ENCODE measurements at places on chromosomes 6 and 20. TPM values are rescaled to one million over a fixed set of nuclear protein-coding genes. Genes with fewer than 3 reads are reported as not detected.

DNA sequence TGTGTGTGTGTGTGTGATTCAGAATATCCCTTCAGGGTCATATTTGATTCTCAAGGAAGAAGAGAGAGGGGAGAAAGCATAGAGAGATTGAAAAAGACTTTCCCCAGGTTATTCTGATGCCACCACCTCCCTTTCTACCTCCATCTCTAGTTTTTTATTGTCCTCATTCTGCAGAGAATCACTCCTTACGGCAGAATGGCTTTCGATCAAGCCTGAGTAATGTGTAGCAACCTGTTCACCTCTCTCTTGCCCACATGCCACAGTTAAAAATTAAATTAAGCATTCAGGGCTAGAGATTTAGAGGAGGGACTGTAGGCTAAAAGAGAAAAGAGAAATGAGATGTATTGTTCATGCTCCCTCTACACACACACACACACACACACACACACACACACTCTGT, 18.1 kb downstream of the KLHL32 start:
- no peak overlapping the region for H3K4me3 ChIP-seq
- H3K4me1 ChIP-seq: peaks cover 11% of the 10 kb centered on the region
- no peak overlapping the region for H3K27ac ChIP-seq
- H3K27me3 ChIP-seq: peaks cover 8% of the 10 kb centered on the region

DNA sequence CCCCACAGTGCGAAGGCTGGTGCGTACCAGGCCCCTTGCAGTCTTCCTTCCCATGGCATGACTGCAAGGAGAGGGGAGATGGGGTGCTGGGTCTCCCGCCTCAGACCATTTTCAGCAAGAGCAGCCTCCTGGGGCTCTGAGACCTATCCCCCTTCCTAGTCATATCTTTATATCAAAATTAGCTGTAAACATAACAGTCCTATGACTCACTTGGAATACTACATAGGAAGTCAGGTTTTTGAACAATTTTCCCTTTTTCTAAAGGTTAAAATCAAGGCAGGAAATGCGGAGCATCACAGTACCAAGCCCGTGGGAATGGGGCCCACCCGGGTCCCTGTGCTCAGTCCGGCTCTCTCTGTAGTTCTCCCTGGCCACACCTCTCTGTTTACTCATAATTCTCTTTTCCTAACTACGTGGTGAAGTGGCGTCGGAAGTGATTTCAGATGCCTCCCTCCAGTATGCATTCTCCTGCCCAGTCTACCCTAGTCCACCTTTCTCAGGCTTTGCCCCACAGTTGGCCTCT, 109.8 kb upstream of the TMEM170B start:
- H3K4me3 ChIP-seq: no peak overlapping the region
- H3K36me3 ChIP-seq: no peaks in the 10 kb centered on the region
- peak overlapping the region; percentile 4 for H3K27ac ChIP-seq
- peaks cover 2% of the 10 kb centered on the region for H3K27me3 ChIP-seq
- DNase-seq: no peak
- H3K4me1 ChIP-seq: peaks cover 44% of the 10 kb centered on the region

DNA sequence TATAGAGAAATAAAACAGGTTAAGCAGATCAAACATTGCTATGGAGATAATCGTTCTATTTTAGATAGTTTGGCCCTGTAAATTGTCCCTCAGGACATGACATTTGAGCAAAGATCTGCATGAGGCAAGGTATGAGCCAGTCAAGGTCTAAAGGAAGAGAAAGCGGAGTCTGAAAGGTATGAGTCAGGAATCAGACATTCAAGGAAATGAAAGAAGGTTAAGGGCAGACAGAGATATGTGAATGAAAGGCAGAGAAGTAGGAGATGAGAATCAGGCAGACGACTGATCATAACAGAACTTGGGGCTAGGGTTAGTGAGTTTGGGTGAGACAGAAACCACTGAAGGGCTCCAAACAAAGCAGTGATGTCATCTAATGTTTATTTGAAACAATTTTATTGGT, 775.8 kb downstream of the MAFB start:
- H3K4me3 ChIP-seq: no peak overlapping the region
- DNase-seq: no peak
- no peaks in the 10 kb centered on the region for H3K27me3 ChIP-seq
- H3K36me3 ChIP-seq: no peaks in the 10 kb centered on the region

GRCh38 chr6:160188773-160189172, 67.2 kb downstream of the SLC22A1 start:
- H3K4me1 ChIP-seq: no peaks in the 10 kb centered on the region
- no peaks in the 10 kb centered on the region for H3K27me3 ChIP-seq
- H3K27ac ChIP-seq: no peak overlapping the region
- H3K36me3 ChIP-seq: no peaks in the 10 kb centered on the region
- no peak for DNase-seq

GRCh38 chr20:43389211-43389610, 68.5 kb upstream of the SRSF6 start:
- no peak overlapping the region for H3K27ac ChIP-seq
- H3K4me1 ChIP-seq: no peaks in the 10 kb centered on the region
- DNase-seq: no peak
- peaks cover 6% of the 10 kb centered on the region for H3K36me3 ChIP-seq
- peaks cover 5% of the 10 kb centered on the region for H3K27me3 ChIP-seq

DNA sequence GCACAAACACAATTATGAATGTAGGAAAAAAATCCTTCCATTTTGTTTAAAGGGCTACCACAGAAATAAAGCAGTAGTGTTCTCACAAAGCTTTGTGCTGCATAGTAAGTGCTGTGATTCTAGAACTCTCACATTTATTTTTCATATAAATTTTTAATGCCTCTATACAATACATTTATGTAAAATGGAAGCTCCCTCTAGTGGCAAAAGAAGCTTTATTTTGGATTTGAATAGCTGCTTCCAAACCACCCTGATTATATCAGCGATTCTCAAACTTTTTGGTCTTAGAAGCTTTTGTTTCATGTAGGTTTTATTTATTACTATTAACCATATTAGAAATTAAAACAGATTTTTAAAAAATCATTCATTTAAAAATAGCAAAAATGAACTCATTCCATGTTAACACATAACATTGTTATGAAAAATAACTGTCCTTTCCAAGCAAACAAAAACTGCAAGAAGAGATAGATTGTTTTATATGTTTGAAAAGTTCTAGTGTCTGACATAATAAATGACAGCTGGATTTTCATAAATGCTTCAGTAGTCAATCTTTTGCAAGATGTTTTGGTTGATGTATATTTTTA, 38.4 kb downstream of the HS3ST5 start:
- H3K27me3 ChIP-seq: no peaks in the 10 kb centered on the region
- no peaks in the 10 kb centered on the region for H3K36me3 ChIP-seq
- H3K4me1 ChIP-seq: no peaks in the 10 kb centered on the region
- no peak for DNase-seq

- H3K4me3 ChIP-seq: no peak overlapping the region
- no peak for DNase-seq
- H3K4me1 ChIP-seq: peaks cover 17% of the 10 kb centered on the region
- H3K27me3 ChIP-seq: peaks cover 5% of the 10 kb centered on the region
- H3K36me3 ChIP-seq: no peaks in the 10 kb centered on the region
- H3K27ac ChIP-seq: peak overlapping the region; percentile 16
These were observed 24.0 kb downstream of the PBOV1 start for GRCh38 chr6:138194287-138194686.

DNA sequence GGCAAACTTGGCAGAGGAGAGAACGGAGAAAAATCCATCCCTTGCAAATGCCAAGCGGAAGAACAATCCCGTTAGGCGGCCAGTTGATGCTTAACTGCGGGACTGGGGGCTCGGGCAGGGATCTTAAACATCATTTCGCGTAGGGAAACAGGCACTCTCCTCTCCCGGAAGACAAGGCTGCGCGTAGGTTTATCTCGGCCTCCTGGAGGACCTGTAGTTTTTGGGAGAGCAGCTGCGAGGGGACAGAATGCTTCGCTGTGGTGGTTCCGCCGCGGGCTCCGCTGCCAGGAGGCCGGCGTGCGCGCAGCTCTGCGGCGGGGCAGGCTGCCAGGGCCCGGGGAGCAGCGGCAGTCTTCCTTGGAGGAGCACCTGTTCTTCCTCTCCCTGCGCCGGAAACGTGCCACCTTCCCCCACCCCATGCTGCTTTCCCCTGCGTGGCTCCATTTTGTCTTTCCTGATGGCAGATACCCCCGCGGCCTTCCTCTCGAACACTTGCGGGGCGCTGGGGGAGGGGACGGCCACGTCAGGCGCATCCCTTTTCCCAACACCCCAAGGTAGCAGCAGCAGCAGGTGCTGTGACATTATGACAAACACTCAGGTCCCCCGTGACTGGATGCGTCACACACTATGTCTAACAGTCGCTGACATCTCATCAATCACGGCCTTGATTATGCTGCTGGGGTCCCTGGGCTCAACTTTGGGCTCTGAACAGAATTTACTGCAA, 230.7 kb upstream of the BTBD3 start:
- H3K36me3 ChIP-seq: no peaks in the 10 kb centered on the region
- H3K27me3 ChIP-seq: no peaks in the 10 kb centered on the region
- peaks cover 13% of the 10 kb centered on the region for H3K4me1 ChIP-seq

DNA sequence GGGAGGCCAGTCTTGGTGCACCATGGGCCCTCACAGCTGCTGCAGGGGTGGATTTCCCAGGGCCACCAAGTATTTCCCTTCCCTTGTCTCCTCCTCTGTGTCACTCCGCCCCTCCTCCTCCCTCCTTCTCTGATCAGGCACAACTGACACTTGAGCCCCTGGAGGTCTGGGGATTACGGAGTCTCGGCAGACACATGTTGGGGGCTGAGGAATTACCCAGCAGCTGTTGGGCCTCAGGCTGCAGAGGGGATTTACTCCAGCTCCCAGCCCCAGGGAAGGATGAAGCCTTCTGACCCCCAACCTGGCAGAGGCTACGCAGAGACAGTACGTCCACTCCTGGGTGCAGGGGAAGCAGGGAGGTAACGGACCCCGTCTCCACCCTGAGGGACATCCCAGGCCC, 420.5 kb upstream of the SULF2 start:
- H3K4me3 ChIP-seq: no peak overlapping the region
- no peak for DNase-seq
- no peaks in the 10 kb centered on the region for H3K36me3 ChIP-seq
- peaks cover 7% of the 10 kb centered on the region for H3K4me1 ChIP-seq

GRCh38 chr6:149751239-149751638, 1.7 kb downstream of the PCMT1 start:
- no peak for DNase-seq
- no peak overlapping the region for H3K4me3 ChIP-seq
- H3K36me3 ChIP-seq: no peaks in the 10 kb centered on the region
- H3K4me1 ChIP-seq: peaks cover 15% of the 10 kb centered on the region
- no peak overlapping the region for H3K27ac ChIP-seq

DNA sequence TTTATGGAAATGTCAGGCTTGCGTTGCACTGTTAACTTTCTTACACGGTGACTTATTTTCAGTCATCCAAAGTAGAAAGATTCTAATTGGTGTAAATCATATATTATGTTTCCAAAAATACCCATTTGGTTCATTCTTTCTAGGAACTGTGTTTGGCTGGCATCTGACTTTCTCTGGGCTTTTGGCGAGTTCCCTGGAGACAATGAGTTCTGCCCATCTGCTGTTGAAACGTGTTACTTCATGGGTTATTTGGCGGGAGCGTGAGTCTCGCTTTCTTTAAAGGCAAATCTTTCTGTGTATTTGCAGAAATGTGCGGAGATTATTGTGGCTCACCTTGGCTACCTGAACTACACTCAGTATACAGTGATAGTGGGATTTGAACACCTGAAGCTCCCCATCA, 29.5 kb downstream of the TMEM181 start:
- peaks cover 55% of the 10 kb centered on the region for H3K36me3 ChIP-seq
- H3K4me3 ChIP-seq: no peak overlapping the region
- H3K4me1 ChIP-seq: peaks cover 2% of the 10 kb centered on the region

DNA sequence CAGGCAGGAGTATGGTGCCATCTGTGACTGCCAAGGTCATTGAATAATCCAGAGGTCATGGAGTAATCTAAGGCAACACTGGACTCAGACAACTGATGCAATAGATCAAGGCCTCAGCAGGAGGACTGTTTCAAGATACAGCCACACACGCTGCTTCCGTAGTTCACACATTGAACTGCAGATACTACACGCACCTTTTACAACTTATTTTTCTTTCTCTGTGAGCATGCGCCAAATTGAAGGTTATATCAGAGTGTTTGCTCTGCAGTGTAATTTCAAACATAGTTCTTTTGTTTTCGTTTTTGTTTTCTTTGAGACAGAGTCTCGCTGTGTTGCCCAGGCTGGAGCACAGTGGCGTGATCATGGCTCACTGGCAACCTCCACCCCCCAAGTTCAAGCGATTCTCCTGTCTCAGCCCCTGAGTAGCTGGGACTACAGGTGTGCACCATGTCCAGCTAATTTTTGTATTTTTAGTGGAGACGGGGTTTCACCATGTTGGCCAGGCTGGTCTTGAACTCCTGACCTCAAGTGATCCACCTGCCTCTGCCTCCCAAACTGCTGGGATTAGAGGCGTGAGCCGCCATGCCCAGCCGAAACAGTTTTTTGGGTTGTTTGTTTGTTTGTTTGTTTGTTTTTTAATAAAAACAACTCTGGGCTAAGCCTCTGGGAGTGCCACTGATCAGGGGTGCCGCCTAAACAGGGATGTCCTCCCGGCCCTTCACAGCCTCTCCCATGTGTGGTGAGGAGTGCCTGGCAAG, 96.6 kb upstream of the NAA20 start:
- H3K4me3 ChIP-seq: no peak overlapping the region
- no peak overlapping the region for H3K27ac ChIP-seq
- peaks cover 14% of the 10 kb centered on the region for H3K4me1 ChIP-seq
- DNase-seq: no peak
- peaks cover 1% of the 10 kb centered on the region for H3K27me3 ChIP-seq

GRCh38 chr6:5730585-5731263, 276.0 kb downstream of the NRN1 start:
- peaks cover 24% of the 10 kb centered on the region for H3K4me1 ChIP-seq
- DNase-seq: no peak
- no peaks in the 10 kb centered on the region for H3K36me3 ChIP-seq
- no peak overlapping the region for H3K27ac ChIP-seq

GRCh38 chr6:33508935-33509926, 54.9 kb downstream of the ZBTB9 start:
- peaks cover 34% of the 10 kb centered on the region for H3K4me1 ChIP-seq
- H3K4me3 ChIP-seq: peak overlapping the region; percentile 43
- H3K36me3 ChIP-seq: peaks cover 2% of the 10 kb centered on the region
- peaks cover 4% of the 10 kb centered on the region for H3K27me3 ChIP-seq
- peak; percentile 63 for DNase-seq

The TBPL1 gene
- 40.0 TPM for total RNA-seq

The HUS1B gene
- 0.72 TPM for total RNA-seq

The ENPP5 gene
- 4.8 TPM for total RNA-seq

The BPIFB1 gene
- total RNA-seq: not detected

The CDSN gene
- total RNA-seq: not detected

The DNAAF9 gene
- total RNA-seq: 18.8 TPM
